ENCODE measurements at places on chromosomes 5 and 9.

DNA sequence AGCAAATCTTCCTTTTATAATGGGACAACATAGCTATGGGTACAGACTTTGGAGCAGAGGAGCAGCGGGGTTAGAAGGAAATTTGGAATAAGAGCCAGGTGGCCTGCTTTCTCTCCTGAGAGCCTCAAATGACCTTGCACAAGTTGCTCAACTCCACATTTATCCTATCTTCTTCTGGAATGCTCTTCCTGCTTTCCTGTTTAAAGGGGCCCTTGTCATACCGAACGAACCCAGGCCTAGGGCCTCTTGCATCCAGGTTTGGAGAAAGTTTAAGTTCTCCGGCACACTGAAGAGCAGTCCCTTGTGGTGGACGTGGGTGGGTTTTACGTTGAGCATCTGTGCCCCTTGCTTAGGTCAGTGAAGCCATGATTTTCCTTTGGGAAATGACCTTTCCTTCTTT lies 197.9 kb upstream of the NR3C1 start:
- no peak for DNase-seq

- DNase-seq: peak; percentile 22
Measured at GRCh38 chr9:38371495-38371894, 21.0 kb upstream of the ALDH1B1 start.

- DNase-seq: peak; percentile 31
Measured at GRCh38 chr9:98108531-98109031, 10.4 kb downstream of the TRIM14 start.

DNA sequence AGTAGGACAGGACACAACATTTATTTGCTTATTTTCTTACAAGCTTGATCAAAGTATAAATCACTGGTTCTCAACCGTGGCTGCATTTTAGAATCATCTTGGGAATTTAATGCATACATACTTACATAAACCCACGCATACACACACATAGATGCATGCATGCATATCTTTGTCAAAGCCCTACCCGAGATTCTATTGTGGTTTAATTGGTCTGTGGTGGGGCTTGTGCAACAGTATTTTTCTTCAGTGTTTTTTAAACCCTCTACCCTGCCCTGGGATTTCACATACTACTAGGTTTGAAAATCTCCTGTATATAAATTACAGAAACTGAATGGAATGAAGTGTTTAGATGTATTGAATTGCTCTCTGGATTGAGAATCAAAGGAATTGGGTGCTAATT lies 1166.2 kb downstream of the MAT2B start:
- DNase-seq: no peak

- no peak for DNase-seq
Measured at GRCh38 chr5:59034498-59035186, 451.8 kb downstream of the RAB3C start.

DNA sequence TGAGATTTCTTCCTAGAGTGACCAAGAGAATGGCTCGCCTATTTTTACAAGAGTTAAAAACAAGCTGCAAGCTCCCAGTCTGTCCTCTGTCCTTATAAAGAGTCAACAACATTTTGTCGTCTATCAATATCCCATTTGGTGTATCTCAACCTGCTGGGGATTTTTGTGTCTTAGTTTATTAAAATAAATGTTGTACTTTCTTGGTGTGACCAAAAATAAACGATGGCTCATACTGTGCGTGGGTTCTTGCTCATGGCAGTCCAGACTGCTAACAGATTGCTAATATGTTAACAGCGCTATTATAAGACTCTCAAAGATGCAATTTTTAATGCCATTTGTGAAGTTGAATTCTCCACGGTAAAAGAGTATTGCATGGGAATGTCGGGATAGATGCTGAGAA lies 569.9 kb downstream of the GABRG2 start:
- no peak for DNase-seq

DNA sequence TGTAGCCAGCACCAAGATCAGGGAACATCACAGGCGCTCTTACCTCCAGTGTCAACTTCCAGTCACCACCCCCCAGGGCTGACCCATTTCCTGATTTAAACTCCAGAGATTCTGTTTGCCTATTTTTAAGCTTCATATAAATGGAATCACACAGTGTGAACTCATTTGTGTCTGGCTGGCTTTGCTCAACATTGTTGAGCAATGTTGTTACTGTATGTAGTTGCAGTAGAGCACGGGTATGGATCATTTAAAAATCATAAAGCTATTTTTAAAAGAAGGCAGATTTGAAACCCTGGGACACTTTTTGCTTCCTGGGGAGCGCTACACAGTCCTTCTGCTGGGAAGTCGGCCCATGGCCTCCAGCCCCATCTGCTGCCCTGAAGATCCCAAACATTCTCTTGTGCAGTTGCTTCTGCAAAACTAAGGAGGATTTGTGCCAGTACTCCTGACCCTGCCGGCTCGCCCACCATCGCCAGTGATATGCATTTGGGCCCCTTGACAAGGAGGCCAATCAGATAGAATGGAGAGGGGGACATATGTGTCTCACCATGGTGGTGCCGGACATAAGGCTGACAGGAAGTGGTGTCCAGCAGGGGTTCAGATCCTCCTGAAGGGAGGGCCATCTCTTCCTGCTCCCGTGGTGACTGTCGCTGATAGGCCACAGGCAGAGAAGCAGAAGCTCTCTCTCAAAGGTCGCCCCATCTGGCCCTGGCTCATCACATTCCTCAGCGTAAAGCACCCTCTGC lies 13.3 kb downstream of the DCANP1 start:
- DNase-seq: no peak

- DNase-seq: no peak
Measured at GRCh38 chr5:10145923-10146401, 103.7 kb downstream of the ATPSCKMT start.

GRCh38 chr9:126171641-126172040 lies 155.0 kb upstream of the MVB12B start:
- DNase-seq: no peak

DNA sequence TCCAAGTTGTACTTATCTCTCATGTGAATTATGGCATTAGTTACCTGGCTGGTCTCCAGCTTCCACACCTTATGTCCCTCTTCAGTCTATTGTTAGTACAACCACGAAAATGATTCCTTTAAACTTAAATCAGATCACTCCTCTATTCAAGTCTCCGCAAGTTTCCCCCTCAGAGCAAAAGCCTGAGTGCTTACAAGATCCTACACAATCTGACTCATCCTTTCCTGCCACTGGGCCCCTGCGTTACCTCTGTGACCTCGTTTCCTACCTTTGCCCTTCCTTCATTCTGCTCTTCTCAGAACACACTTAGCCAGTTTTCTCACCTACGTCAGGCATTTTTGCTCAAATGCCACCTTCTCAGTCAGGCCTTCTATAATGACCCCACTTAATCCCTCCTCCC lies 45.1 kb upstream of the GLIS3 start:
- DNase-seq: peak; percentile 59

All from activated CD4-positive, alpha-beta memory T cell treated with anti-CD3 and anti-CD28 coated beads, Interleukin-2, amount 10 ng/mL, durations not matched to agents 7 days and 5 days (primary cell).